Ureter (tissue), 1 donor: ENCODE measurements at places on chromosomes 4 and X. TPM values are rescaled to one million over a fixed set of nuclear protein-coding genes. Genes with fewer than 3 reads are reported as not detected.

DNA sequence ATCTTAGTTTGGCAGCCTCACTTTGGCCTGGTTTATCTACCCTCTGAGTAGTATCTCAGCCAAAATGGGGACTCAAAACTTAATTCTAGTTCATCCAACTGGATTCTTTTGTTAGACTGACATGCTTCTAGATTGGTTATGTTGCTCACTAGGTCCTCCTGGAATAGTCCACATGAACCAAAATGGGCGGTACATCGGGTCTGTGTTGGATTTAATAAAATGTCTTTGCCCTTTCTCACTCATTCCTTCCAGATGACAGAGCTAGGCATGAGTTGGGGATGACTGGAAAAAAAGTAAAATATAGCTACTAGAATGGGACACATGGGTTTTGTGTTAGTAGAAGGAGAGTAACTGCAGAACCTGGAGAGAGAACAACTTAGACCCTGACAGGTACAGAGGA lies 247.9 kb downstream of the CCSER1 start:
- DNase-seq, result no peak

- no peak for DNase-seq
Measured at GRCh38 chrX:51144828-51145442, 187.7 kb upstream of the NUDT10 start.

DNA sequence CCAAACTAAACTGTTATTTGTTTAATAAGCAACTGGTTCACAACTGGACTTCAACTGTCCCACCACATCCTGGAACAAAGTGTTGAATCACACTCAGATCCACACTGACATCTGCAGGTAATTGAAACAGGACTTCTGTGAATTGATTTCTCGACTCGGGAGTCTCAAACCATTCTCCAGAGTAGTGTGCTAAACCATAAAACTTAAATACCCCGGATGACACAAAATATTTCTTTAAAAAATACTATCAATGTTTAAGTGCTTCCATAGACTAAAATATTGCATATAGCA lies 95.4 kb upstream of the PLAC1 start:
- DNase-seq, result no peak

GRCh38 chr4:47010912-47011446 lies 17.6 kb upstream of the GABRA4 start:
- DNase-seq, result no peak

DNA sequence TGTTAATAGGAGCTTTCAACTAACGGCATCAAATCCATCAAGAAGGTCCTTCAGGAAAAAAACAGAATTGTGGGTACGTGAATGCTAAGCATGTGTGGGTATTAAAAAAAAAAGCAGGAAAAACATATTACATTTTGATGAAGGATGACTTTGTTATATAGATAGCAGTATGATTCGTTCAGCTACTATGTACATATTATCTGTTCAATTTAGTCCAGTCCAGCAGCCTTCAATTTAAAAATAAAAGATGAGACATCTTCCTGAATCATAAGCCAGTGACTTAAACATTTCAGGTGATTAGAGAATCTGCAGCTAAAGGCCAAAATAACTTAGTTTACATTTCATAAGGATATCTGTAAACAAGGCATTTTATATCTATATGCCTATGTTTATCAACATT lies 63.4 kb downstream of the LCORL start:
- no peak for DNase-seq

- no peak for DNase-seq
Measured at GRCh38 chr4:61427099-61427817, 227.1 kb downstream of the ADGRL3 start.

DNA sequence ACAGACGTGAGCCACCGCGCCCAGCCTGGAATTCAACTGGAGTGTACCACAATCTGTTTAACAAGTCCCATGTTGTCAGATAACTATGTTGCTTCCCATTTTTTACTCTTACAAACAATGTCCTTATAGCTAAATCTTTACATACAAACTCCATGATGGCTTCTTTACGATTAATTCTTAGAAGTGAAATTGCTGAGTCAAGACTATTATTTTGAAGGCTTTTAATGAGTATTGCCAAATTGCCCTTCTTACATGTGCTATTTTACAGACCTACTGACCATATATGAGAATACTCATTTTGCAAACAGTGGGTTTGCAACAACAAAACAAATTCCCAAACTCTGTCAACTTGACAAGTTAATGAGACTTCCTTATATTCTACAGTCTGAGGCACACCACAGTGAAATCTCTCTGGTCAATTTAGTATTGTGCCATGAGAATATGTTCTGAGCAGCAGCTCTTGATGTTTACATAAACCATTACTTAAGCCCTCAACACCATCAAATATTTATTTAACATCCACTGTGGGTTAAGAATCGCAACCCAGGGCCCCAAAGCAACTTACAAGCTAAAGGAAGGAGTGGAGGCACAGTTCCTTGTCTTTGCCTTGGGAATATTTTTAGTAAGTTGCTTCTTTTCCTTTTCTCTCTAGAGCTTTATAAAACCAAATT lies 128.5 kb downstream of the SPRY1 start:
- no peak for DNase-seq

GRCh38 chrX:150566734-150567182 lies 1.7 kb upstream of the MTM1 start:
- DNase-seq, result no peak

- no peak for DNase-seq
Measured at GRCh38 chr4:83361416-83362103, 26.9 kb upstream of the HPSE start.

DNA sequence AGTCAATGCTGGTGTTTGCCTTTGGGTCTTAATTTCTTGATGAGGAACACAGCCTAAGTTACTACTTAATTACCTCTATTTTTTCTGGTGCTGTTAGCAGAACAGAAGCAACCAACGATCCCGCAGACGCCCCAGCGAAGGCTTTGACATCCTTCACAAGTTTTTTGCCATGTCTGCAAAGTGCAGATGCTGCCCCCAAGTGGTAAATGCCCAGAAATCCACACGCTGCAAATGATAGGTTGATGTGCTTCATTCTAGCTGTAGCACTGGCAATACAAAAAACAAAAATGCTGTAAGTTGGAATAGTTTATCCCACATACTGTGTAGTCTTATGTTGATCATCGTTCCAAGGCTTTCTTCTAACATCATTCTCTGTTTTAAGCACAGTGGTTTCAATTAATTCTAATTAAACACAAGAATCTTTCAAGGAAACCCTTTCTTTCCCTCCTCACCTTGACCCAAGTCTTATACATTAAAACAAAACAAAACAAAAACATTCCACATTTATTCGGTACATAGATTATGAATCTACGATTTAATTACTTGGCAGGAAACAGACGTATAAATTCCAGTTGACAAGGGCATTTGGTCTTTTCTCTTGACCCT lies 1.2 kb downstream of the PNPLA4 start:
- peak; percentile 65 for DNase-seq

- DNase-seq, result no peak
Measured at GRCh38 chr4:131113273-131113672, 2017.3 kb downstream of the C4orf33 start.

DNA sequence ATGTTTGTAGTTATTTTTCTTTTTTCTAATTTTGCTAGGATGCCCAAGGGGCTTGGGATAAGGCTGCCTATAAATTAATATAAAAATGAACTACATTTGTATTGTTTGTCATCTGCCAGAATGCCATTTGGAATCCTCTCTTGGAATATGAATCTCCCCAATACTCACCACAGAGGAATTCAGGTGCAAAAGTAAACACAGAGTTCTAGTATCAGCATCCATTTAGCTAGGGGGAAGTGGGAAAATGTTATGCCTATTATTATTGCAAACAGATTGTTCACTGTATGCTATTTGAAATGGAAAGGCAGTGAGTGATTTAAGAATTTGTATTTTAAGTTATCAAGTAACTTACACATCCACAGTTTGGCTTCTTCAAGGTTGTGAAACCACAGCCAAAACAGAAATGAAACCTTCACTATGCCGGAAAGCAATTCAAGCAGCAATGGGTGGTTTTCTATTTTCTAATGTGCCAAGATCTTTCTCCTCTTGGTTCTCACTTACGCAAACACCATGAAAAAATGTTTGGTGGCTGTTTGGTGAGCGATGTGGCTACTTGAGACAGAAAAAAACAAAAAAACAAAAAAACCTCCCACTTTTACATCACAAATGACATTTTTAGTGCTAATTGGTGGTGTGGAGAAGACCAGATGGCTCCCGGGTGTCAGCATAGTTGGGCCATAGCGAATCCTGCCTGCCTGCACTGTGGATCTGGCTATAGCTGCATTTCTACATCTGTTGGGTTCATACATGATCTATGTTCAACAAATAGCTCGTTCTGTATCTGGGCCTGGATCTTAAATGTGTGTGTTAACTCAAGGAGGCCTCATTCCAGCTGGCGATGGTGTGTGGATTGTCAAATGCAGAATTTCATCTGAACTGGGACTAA lies 200.8 kb upstream of the GIMD1 start:
- no peak for DNase-seq

GRCh38 chr4:164959896-164960295 lies 17.6 kb downstream of the TRIM61 start:
- no peak for DNase-seq

- no peak for DNase-seq
Measured at GRCh38 chr4:112245383-112245782, 13.8 kb downstream of the AP1AR start.

GRCh38 chrX:151391722-151392121 lies 5.3 kb upstream of the VMA21 start:
- DNase-seq, result no peak

The DUSP9 gene
- 2.7 TPM for total RNA-seq

The ASMT gene
- total RNA-seq, result 1.3 TPM

The PIR gene
- 19.0 TPM for total RNA-seq

The GPC3 gene
- total RNA-seq, result 4.9 TPM

The LRRC66 gene
- total RNA-seq, result 0.29 TPM

The EVC gene
- total RNA-seq, result 24.1 TPM
